HuH-7.5 (cell line): ENCODE measurements at places on chromosomes 7 and 10.

GRCh38 chr7:18770822-18771221, 275.3 kb downstream of the HDAC9 start:
- no peak for DNase-seq

GRCh38 chr10:114825513-114826253, 4.1 kb downstream of the FHIP2A start:
- DNase-seq: no peak

- no peak for DNase-seq
Measured at GRCh38 chr10:80194373-80195045, 10.8 kb downstream of the ANXA11 start.

- DNase-seq: peak; percentile 91
Measured at GRCh38 chr10:27099916-27100812, at the start of gene ANKRD26. Gene ANKRD26, minus strand, starts transcription at chr10:27100494. Its CDS starts 168 bp downstream, at chr10:27100326.

DNA sequence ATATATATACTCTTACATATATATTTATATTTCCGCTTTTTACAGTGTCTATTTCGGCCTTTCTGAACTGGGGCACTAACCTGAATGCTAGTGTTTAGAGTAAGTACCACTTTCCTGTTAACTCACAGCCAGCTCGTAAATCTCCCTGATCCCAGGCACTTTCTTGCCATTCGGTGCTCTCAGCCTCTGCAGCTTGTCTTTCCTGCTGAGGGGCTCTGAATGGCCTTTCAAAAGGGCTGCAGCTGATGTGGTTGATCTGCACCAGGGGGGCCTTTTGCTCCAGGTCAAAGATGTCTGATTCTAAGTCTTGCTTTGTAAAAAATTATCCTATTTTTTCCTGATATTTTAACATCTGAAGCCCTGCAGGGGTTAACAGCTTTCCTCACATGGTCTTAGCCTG, 25.5 kb upstream of the HPS1 start:
- no peak for DNase-seq

DNA sequence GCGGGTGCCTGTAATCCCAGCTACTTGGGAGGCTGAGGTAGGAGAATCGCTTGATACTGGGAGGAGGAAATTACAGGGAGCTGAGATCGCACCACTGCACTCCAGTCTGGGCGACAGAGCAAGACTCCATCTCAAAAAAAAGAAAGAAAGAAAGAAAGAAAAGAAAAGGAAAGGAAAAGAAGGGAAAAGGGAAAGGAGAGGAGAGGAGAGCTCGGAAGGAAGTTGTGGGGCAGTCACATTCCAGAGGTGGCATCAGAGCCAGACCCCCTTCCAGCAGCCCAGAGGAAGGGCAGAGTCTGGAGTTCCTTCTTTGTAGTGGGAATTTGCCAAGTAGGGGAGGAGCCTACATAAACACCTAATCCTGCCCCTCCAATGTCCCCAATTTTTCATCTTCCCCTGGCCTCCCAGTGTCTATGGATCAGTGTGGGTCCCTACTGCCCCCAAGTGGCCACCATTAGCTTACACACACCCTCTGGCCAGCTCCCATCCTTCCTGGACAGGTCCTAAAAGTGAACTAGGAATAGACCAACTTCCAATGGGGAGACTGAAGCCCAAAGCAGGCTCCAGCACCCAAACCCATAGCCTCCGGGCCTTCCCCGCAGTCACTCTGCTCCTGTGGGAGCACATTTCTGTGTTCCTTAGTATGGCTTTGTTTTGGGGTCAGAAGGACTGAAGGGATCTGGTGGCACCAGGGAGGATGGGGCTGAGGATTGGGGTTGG, 39.6 kb upstream of the HSPB1 start:
- peak; percentile 68 for DNase-seq

GRCh38 chr7:116433246-116433645, 66.3 kb upstream of the CAV2 start:
- DNase-seq: no peak

DNA sequence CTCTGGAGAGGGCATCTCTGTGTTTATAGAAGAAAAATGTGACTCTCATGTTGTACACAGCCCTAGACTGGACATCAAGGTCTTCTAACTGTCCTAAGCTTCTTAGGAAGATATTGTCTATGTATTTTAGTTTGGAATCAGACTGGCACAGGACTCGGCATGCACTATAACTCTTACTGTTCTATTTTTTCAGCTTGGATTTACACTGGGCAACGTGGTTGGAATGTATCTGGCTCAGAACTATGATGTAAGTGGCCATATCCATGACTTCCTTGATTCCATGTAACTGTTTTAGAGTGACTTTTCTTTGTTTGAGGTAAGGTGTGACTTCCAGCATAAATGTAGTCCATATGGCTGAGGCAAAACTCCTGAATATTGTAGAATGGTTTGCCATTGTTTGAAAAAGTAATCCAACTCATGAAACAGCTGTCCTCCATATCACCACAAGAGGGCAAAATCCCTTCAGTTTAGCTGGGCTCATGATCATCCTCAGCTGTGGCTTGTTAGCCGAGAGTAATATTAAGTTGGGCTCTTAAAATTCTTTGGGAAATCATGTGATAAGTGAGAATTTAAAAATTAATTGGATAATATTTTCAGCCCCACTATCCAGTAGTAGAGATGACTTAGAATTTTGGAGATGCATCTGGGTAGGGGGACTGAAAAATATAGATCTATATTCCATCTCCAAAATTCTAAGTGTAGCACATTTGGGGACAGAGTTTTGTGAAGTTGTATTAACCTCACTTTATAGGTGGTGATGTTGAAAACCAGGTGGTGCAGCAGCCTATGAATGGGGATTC, 10.4 kb downstream of the STMP1 start:
- peak; percentile 42 for DNase-seq

DNA sequence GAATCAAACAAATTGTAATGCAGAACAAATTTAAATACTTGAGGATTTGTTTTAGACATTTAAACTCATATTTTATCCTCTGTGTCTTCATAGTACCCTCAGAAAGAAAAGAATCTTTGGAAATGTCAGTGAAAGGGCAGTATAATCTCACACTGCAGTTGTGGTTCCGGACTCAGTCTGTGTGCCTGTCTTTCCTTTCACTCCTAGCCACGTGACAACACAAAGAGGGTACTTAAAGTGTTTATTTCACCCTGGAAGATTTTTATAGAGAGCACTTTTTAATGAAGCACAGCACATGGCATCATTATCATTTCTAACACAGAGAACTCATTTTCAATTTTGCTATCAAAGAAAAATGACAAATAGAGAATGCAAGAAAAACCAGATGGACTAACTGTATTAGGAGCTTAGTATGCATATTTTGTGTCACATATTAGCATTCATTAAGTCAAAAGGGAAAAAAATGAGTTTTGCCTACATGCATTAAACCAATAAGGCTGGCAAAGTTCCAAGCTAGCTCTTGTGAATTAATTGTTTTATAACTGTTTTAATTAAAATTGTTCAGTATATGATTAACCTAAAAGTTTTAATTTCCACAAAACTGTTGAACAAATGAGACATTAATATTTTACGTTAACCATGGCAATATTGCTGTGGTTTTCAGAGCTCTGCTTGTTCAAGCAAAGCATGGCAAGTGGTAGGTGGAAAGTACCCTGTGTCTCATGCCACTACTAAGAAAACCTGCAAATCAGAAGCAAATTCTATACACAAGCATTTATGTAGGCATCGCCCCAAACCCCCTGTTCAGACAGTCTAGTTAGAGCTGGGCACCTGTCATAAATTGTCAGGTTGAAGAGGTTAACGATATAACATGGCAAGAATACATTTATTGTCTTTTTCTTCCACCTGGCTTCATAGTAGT, 65.9 kb downstream of the AUTS2 start:
- DNase-seq: no peak

- no peak for DNase-seq
Measured at GRCh38 chr7:117165656-117166055, 157.2 kb downstream of the WNT2 start.

- no peak for DNase-seq
Measured at GRCh38 chr10:11930312-11930978, 107.3 kb downstream of the PROSER2 start.

DNA sequence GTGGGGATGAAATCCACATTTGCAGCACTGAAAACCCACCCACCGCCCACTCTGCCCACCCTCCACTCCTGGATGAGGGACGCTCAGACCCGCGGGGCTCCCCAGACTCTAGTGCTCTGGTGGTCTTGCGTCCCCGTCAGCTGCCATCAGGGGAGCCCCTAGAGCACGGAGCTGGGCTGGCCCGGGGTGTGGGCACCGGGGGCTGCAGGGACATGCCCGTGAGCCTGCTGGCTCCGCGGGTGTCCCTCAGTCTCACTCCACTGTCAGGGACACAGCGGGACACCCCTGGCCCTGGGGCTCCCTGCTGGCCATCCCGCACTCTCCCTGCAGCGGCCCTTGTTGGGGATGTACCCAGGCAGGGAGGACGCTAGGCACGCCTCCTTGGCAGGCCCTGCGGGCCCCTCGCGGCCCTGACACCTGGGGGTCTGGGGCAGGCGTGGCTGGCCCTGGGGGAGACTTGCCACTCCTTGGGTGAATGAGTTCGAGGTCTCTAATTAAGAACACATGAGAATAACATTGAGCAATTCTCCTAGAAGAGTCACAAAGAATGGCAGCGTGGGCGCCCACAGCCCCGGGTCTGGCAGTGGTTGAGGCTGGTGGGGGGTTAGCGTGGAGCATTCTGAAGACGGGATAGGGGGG, 64.2 kb downstream of the CFAP46 start:
- DNase-seq: no peak

GRCh38 chr7:129136887-129137642, 7.4 kb upstream of the TSPAN33 start:
- no peak for DNase-seq

GRCh38 chr7:15580604-15581351, 19.0 kb upstream of the AGMO start:
- no peak for DNase-seq

DNA sequence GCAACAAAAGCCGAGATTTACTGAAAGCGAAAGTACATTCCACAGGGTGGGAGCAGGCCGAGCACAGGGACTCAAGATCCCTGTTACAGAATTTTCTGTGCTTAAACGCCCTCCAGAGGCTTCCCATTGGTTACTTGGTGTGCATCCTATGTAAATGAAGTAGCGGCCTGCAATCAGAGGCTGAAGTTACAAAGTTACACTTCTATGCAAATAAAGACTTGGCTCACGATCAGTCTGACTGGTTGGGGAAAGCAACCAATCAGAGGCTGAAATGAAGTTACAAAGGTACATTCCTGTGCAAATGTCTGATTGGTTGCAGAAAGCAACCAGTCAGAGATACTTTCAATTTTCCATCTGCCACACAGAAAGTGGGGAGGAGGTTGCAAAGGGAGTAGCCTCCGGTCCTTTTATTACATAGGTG, 4.1 kb downstream of the ACBD7 start:
- peak; percentile 24 for DNase-seq

DNA sequence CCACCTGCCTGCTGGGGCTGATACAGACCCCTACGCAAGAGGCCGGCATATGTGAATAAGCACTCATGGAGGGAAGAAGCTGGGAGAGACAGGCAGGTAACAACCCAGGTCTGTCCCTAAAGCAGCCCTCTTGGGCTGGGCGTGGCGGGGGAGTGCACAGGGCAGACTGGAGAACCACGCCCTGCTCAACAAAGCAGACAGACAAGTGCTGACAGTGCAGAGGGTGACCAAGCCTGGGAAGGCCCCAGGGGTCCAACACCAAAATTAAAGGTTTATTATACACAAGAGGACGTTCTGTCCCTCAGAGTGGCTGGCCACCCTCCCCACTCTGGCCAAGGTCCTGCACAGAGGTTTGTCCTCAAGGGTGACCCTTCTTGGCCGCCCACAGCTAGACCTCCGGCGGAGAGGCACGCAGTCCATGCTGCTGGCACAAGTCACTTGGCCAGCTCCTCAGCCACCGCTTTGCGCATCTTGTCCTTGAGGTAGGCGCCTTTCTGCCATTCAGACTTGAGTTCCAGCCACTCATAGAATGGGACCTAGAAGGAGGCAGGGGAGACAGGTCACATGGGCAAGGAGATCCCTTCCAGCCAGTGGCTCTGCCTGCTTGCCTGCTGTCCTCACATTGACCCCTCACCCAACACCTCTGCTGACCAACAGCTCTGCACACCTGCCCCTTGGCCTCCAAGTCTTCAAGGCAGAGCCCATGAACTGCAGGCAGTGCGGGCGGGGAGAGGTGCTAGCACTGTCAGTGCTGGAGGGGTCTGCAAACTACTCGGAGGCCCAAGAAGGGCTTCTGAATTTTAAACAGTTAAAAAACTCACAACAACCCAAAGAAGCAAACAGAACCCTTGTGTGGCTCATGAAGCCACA, 11.4 kb upstream of the NACAD start:
- no peak for DNase-seq

GRCh38 chr7:17902599-17902998, 37.7 kb downstream of the SNX13 start:
- DNase-seq: no peak

DNA sequence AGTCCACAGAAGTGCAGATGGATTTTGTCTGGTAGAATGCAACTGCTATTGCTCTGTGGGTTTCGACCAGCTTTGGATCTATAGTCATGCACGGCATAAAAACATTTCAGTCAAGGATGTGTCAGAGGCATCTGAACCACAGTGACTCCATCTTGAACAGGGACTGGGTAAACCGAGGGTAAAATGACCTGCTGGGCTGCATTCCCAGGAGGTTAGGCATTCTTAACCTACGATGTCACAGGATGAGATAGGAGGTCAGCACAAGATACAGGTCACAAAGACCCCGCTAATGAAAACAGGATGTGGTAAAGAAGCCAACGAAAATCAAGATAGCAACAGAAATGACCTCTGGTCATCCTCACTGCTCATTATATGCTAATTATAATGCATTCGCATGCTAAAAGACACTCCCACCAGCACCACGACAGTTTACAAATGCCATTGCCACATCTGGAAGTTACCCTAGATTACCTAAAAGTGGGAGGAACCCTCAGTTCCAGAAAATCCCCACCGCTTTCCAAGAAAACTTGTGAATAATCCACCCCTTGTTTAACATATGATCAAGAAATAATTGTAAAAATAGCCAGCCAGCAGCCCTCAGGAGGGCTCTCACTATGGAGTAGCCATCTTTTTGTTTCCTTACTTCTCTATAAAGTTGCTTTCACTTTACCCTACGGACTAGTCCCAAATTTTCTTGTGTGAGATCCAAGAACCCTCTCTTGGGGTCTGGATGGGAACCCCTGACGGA, 50.7 kb upstream of the CPXM2 start:
- DNase-seq: no peak

GRCh38 chr10:69816521-69816920, 14.8 kb downstream of the COL13A1 start:
- DNase-seq: no peak

- DNase-seq: no peak
Measured at GRCh38 chr7:7304705-7305450, 122.5 kb downstream of the C1GALT1 start.

DNA sequence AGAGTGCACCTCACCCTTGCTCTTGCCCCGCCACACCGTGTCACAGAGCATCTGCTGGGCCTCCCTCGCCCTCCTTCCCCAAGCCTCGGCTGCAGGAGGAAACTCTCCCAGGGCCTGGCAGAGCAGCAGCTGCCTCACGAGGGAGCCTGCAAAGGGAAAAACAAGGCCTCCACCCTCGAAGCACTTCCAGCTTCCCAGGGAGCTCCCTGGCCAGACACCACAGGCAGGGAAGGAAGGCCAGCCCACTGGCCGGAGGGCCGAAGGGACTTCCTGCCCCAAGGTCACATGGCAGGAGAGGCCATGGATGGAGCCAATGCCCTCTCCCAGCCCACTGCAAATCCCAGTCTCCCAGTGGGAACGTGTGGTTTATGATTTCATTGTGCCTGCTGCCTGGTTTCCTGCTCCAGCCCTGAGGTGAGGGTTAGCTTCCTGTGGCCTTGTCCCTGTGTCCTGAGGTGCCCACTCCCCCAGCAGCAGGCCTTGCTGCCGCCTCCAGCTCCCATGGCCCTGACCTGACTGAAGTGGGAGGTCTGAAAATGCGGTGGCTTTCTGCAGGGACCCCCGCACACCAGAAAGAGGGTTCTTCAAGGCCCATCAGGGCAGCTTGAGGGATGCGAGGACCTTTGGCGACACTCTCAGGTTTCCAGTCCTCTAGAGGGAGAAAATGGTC, 100.5 kb upstream of the PPIF start:
- no peak for DNase-seq
